GM12878 (cell line): ENCODE measurements at places on chromosomes 1 and 21.
A peak's percentile ranks its signal among the peaks of the same experiment; 100 is the strongest.

DNA sequence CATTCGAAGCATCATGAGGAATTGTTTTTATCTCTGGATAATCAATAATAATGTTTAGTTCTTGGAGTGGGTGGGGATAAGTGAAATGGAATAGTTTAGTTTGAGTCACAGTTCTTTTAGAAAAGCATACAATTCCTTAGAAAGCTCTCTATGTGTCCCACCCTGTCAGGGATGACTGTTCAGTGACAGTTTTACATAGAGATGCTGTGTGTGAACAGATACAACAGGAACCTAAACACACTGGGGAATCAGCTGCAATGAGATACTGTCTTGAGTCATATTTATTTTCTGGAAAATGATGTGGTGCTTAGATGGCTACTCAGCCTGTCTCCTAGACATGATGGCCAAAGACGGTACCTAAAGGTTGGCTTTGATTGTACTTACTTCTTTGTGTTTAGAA is 25.7 kb upstream of the CCDC190 start:
- no peak for DNase-seq

DNA sequence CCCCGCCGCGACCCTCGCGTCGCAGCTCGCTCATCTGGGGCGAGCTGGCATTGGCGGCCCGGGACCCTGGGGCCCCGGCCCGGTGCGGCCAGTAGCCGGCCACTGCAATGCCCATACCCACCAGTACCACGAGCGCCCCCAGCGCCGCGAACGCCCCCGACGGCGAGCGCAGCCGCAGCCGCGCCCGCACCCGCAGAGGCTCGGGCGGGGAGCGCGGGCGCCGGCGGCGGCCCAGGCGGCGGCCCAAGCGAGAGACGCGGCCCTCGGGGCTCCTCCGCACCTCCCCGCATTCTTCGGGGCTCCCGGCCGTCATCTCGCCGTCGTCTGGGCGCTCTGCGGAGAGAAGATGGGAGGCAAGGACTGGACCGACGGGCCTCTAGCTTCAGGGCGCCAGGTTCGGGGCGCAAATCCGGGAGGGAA is 2.2 kb downstream of the TMEM200B start:
- DNase-seq, result no peak

- no peak for DNase-seq
Observed at GRCh38 chr21:35338881-35339632, 290.0 kb upstream of the RUNX1 start.

GRCh38 chr21:38166173-38166535 is 90.6 kb upstream of the KCNJ15 start:
- DNase-seq, result no peak

GRCh38 chr1:205772607-205773032 is 2.7 kb downstream of the RAB29 start:
- peak; percentile 71 for DNase-seq

- DNase-seq, result no peak
Observed at GRCh38 chr1:29736582-29737188, 500.4 kb downstream of the PTPRU start.

DNA sequence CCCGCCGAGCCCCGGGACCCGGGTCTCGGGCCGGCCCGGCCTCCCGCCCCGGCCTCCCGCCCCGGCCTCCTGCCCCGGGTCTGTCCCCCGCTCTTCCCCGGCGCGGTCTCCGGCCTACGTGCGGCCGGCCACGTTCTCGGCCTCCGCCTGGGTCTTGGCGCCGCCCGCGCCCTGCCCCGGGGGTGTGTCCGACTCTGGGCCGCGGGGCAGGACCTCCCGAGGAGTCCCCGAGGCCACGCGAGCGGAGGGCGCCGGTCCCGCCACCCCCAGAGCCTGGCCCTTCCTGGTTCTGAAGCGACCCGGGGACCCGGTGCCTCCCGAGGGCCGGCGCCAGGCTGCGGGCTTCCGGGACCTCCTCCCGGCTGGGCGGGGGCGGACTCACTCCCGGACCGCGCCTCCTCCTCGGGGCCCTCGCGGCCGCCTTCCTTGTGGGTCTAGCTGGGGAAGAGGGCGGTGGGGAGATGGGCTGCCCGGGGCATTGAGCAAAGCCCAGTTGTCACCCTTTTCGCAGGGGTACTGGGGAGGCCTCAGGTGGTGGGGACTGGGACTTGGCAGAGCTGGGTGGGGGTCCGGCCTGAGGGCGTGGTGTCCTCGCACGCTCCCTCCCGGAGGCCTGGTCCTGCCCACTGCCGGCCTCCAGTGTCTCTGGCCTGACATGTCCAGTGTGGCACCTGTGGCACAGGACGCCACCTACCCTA is 558 bp downstream of the PFKL start:
- DNase-seq, result no peak

- no peak for DNase-seq
Observed at GRCh38 chr1:203638103-203638475, 11.5 kb downstream of the ATP2B4 start.

DNA sequence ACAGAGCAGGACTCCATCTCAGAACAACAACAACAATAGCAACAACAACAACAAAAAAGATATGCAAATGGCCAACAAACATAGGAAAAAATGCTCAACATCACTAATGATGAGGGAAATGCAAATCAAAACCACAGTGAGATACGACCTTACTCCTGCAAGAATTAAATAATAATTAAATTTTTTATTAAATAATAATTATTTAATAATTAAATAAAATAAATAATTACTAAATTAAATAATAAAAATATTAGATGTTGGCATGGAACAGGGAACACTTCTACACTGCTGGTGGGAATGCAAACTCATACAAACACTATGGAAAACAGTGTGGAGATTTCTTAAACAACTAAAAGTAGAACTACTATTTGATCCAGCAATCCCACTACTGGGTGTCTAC is 1022.3 kb upstream of the B3GALT2 start:
- no peak for DNase-seq

DNA sequence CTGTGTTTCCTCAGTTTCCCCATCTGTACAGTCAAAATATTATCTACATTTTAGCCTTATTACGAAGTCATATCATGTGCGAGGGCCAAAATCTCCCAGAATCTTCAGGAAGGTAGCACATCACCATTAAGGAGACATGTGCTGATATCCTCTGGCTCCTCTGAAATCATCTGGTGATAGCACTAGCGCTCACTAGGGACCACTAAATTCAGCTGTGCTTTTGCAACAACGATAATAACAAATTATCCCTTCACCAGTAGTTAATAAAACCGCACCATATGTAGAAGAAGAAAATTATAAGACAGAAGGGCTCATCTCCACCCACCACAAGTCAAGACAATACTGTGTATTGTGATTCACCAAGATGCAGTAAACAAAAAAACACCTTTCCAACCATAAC is 53.3 kb downstream of the TIAM1 start:
- DNase-seq, result no peak

- no peak for DNase-seq
Observed at GRCh38 chr1:204227351-204227750, 13.6 kb upstream of the GOLT1A start.
